Activated CD8-positive, alpha-beta memory T cell treated with anti-CD3 and anti-CD28 coated beads for 4 hours (primary cell): ENCODE measurements at places on chromosomes 1 and 21.

DNA sequence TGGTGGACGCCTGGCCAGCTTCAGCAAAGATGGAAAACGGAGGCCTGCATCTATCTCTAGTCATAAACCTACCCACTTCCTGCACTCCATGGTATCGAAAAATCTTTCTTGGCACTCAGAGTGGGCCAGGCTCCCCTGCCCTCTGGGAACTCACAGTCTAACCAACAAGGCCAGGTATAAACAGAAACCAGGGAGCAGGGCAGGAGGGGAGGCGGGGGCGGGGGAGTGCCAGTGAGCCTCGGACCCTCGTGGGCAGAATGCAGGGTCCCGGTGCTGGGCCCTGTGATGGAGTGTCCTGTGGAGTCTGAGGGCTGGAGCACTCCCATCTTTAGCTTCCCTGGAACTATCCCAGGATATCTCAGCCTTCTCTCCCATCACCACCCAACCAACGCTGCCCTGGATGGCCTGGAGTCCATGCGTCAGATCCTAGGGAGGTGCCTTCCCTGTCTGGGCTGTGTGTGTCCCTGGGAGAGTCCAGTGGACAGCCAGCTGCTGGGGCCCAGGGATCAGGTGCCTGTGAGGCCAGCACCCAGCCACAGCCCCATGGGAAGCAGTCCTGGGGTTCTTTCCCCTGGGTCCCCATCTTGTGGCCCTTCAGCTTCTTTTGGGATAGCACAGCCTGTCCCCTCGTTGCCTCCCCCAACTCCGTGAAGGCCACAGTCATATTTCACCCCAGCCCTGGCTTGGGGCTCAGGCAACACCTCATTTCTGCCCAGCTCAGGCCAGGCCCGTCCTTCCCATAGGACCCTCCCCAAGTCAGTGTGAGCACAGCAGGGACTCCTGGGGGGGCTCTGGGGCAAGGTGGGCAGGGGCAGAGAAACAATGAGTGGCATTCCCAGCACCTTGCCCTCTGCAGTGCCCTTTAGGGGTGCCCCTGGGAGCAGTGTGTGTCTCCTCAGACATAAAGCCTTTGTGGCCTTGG lies 1.1 kb upstream of the EPS8L3 start:
- no peak for DNase-seq

- no peak for DNase-seq
Measured at GRCh38 chr1:40750451-40750908, 33.1 kb upstream of the KCNQ4 start.

GRCh38 chr1:212612041-212612961 lies 3.7 kb downstream of the ATF3 start:
- DNase-seq: no peak

DNA sequence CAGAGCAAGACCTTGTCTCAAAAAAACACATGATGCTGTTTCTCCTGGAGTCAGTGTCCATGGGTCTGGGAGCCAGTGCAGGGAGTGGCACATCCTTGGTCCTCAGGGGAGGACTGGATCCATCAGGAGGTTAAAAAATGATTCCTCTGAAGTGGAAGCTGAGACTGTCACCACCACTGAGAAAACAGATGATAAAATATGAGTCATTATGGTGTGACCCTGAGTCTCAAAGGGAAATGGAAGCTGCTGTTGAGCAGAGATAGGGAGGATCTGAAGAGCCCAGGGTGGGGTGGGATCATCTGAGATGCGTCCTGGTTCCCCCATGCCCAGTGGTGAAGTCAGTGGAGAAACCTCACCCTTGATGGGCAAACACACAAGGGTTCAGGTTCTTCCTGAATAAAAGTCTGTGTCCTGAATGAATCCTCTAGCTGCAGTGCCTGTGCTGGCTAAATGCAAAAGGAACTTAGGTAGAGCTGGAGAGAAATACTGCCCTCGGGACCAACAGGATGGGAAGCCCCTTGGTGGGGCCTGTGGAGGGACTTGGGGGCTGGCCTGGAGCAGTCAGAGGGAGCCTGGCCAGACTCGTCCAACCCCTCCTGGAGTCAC lies 61.6 kb upstream of the TENT5B start:
- no peak for DNase-seq
